ENCODE measurements at places on chromosomes 3 and 15.

GRCh38 chr3:14471016-14471415 is 68.6 kb downstream of the SLC6A6 start:
- DNase-seq = no peak

DNA sequence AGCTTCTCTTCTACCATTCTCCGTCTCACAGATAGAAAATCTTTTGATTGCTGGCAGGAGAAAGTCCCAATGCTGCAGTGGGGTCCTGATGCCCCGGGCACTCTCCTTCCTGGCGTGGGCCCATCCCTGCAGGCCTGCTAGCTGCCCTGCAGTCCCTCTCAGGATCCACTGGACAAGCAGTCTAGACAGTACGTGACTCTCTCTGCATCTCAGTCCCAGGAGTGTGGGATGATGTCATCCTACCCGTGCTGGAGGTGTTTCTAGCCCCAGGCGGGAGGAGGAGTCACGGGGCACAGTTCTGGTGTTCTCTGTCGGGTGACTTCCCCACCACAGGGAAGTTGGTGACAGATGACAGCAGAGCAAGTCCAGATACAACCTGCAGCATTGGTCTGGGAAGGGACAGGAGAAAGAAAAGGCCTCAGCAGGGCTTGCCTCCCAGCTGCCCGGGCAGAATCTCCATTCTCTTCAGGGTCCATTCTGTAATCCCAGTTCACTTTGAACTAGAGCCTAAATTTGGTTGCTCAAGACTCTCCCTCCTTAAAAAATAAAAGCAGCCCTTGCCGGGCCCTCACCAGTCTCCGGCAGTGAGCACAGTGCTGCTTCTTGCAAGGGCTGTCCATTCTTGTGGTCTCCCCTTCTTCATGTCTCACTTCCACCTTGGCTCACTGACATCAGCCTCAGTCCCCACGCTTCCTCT is 30.6 kb downstream of the SLC28A1 start:
- DNase-seq = no peak

DNA sequence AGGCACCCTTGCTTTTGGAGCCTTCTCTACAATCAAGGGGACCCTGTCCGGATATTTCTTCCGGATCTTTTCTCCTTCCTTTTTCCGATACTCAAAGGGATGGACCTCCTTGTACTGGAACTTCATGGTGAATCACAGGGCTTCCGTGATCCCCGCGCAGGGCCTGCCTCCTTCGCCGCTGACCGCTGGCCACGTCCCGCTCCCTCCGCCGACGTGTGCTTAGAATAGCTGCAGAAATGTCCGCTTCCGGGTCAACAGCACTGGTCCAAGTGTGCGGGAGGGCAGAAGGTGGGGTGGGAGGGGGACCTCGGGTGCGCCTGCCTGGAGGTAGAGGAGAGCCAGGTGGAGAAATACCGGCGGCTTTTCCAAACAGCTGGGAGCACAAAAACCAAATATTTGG is 3.0 kb upstream of the ZNF774 start:
- no peak for DNase-seq

GRCh38 chr15:96353416-96353929 is 23.0 kb downstream of the NR2F2 start:
- DNase-seq = no peak

DNA sequence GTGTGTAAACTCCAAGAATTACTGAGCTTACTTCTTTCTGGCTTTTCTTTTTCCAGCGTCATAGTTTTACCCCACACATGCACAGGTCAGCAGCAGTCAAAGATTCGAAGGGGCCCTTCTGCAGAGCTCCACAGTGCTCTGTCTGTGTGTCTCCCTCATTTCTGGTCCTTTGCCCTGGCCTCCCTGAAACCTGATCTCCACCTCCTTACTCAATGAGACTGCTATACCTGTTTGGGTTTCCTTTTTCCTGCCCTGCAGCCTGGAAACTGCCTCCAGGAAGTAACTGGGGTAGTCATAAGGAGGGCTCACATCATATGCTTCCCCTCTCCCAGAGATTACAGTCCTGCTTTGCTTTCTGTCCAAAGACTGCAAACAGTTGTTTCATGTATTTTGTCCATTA is 82.8 kb upstream of the TNIK start:
- no peak for DNase-seq

- no peak for DNase-seq
Measured at GRCh38 chr15:68346979-68347378, 69.4 kb downstream of the FEM1B start.

Data from Panc1 (cell line).